ENCODE measurements at places on chromosomes 7 and 10.

DNA sequence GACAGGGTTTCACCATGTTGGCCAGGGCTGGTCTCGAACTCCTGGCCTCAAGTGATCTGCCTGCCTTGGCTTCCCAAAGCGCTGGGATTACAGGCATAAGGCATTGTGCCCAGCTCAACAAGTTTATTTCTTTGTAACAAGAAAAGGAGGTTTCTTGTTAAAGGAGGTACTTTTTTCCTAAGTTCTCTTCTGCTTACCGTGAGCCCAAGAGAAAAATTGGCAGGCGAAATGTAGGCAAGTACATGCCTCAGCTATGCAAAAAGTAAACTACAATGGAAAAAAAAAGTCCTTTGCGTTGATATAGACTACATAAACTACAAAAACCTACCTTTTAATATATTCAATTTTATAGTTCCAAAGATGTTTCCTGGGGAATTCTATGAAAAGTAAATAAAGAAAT, 122.6 kb downstream of the DKK1 start:
- DNase-seq = no peak

GRCh38 chr7:79241288-79242060, 212.0 kb downstream of the MAGI2 start:
- no peak for DNase-seq

DNA sequence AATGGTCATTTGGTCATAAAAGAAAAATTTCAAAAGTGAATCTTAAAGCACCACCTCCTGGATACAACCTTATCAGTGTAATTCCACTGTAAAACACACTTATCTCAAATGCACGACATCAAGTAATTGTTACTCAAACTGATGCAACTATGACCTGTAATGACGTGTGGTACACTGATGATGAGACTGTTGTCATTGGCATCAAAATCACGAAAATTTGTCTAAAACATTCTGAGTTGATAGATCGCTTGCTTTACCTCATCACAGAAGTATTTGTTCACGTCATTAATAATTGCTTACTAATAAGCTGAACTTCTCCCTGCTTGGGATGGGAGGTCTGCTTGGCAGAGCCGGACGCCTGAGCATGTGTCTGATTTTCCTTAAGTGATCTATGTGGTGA, 221.8 kb upstream of the KLF6 start:
- DNase-seq = no peak

DNA sequence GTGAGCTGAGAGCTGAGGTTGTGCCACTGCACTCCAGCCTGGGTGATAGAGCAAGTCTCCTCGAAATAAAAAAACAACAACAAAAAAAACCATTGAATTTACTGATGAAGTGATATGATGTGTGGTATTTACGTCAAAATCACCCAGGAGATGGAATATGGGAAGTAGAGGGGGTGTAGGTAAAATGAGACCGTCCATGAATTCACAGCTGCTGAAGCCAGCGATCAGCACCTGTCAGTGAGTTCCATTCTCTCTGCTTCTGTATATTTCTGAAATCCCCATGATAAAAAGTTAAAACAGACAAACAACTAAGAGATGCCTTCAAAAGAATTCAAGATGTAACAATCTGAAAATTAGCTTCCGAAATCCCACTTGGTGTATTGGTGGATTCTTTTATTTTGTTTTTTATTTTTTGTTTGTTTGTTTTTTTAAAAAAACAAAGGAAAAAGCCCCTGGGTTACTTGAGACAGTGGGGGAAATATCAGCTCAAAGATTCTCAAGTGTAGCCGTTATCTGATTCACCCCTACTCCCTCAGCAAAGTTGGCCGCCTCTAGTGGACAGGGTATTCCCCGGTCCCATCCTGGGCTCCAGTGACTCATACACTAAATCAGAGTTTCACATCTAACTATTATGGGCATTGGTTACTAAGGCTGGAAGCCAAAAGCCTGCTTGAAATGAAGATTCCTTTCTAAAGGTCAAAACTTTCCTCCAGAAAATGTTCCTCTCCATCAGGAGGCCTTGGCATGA, 76.4 kb downstream of the MAP3K8 start:
- no peak for DNase-seq

DNA sequence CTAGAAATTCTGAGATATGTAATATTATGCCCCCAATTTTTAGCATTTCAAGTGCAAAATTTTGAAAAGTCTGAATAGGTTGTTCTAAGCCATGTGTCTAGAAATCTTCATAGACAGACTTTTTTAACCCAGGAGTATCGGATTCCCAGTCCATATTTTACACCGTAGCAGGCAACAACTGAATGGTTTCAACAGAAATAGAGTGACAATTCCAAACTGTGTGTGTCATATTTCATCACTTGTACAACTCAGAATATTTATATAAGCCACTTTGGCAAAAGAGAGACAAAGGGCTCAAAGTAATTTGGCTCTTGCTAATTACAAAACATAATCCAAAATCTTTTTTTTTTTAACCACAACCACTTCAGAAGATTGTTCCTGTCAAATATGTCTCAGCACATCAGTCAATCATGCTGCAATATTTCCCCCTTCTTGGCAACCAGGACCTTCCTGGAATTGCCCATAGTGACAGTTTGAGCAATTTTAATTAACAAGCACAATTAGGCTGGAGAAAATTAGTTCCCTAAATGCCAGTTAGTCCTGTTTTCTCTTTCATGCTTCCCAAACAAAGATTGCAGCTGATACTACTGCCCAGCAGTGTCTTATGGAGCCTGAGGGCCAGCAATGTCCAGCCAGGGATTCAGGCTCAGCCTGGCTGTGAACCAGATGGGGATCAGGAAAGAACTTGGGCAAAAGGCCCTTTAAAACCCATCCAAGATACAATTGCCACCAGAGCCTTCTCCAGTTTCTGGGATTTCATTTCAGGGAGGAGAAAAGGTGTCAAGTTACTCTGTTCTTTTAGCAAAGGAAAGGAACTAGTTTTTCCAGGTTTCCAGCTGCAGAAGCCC, 533.3 kb upstream of the GHITM start:
- no peak for DNase-seq

DNA sequence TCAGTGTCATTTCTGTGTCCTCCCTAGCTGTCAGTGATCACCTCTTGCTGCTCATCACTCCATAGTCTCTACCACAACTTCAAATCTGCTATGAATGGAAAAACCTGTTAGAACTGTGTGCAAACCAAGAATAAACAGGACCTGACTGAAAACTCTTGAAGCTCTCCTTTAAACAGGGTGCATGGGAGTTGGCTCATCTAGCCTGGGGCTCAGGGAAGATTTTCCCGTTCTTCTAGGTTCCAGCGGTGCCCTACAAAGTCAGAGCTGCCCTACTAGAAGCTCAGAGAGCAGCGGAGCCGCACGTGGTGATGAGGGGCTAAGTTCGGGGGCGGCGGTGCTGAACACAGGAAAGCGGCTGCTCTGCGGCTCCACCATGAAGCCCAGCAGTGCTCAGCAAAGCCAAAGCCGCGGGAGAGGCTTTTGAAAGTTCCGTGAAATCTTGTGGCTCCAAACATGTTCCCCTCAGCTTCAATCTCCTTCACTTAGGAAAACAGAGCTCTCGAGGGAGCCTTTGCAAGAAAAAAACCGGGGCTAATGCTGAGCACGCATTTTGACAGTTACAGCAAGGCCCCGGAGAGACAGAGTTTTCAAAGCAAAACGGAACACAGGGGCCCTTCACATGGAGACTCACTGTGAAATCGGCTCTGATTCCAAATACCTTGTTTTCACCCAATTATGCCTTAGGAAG, 30.5 kb downstream of the RGS10 start:
- no peak for DNase-seq

All from DMS79 treated with DMSO at 0.1 percent for 48 hours (cell line).